ENCODE measurements at places on chromosomes 11 and 22.

DNA sequence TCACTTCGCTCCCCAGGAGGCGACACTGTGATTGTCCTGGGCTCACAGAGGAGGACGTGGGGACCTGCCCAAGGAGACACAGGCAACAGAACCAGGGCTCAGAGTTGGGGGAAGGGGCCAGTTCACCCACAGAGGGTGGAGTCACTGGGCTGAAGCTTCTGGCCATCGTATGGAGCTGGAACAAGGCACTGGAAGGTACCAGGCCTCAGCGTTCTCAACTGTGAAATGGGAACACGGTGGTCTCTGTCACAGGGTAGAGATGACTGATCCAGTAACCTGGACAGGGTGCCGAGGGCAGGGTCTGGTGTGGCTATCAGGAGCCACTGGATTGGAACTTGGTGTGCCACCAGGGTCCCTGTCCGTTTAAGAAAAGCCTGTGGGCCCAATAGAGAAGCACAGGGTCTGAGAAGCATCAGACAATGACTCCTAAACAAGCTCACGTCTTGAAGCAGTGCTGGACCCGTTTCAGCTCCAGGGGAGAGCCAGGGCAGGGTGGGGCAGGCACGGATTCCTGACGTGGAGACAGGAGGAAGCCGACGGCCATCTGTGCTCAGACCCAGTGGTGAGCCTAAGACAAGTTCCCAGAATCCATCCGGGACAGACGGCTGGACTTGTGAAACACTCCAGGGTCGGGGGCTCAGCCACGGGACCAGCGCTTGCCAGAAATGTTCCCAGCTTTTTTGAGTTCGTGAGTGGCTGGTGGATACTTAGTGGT lies 25.0 kb upstream of the KCNQ1OT1 start:
- no peak for DNase-seq

GRCh38 chr11:26268980-26269660 lies 62.8 kb upstream of the ANO3 start:
- DNase-seq = no peak

DNA sequence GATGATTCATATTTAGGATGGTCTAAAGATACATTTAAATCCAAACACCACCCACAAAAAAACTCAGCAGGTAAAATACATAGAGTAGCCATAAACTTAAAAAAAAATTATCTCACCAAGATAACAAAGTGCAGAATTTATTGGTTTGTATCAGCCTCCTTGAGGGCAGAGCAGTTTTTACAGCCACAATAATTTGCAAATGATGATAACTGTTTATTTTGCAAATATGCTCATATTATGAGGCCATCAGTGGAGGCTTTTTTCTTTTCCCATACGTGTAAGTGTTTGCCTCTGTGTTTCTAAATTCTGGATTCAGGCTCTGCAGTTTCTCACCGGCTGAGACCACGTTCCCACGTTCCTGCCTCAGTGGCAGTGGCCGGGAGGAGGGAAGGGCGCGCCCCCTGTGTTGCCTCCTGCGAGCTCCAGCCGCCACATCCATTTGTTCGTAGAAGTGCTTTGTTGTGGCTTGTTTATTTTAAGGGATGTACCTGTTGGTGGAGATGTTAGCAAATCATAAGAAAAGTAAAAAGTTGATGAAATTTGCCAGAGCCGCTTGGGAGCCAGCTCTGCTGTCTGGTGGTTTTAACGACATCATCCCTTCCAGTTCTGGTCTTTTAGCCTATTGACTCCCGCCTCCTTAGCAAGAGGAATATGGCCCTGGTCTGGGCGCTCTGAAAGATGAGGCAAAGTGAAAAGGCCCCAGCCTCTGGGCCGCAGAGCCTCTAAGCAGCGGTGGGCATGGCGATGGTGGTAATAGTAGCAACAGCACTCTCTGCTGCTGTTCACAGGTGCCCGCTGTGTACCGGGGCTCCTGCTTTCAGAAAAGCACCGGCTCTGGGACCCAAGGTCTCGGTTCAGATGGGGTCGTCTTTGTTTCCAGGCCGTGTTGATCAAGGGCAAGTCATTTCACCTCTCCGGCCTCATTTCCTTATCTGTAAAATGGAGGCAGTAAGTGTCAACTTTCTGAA lies 66.7 kb upstream of the PPARA start:
- no peak for DNase-seq

GRCh38 chr11:2989006-2989405 lies 3.1 kb downstream of the NAP1L4 start:
- no peak for DNase-seq

DNA sequence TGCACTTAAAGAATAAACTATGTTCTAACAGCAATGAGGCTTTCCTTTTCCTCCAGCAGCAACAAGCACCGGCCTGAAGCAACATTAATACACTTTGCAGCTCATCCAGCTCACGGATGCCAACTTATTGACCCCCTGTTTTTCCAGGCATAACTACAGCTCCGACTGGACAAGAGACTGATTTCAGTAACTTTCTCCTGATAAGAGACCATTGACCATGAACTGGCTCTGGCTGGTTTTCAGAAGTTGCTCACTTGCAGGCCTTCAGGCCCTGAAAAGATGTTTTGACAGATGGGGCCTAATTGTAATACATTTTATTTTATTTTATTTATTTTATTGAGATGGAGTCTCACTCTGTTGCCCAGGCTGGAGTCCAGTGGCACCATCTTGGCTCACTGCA lies 27.5 kb downstream of the GGT5 start:
- DNase-seq = no peak

GRCh38 chr11:88100151-88100550 lies 75.1 kb downstream of the RAB38 start:
- no peak for DNase-seq

DNA sequence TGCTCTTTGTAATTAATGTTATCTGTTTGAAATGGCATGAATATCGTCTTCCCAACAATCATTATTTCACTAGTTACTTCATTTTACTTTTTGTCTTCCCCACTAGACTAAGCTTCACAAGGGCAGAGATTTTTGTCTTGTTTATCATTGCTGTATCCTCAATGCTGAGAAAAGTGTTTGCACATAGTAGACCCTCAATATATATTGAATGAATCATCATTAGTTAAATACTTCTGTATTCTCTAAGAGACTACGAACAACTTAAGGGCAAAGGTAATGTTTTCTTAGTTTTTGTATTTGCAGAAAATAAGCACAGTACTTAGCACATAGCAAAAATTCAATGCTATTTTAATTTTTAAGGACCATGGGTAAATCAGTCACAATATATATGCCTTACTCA lies 95.9 kb downstream of the CCDC73 start:
- DNase-seq = no peak

DNA sequence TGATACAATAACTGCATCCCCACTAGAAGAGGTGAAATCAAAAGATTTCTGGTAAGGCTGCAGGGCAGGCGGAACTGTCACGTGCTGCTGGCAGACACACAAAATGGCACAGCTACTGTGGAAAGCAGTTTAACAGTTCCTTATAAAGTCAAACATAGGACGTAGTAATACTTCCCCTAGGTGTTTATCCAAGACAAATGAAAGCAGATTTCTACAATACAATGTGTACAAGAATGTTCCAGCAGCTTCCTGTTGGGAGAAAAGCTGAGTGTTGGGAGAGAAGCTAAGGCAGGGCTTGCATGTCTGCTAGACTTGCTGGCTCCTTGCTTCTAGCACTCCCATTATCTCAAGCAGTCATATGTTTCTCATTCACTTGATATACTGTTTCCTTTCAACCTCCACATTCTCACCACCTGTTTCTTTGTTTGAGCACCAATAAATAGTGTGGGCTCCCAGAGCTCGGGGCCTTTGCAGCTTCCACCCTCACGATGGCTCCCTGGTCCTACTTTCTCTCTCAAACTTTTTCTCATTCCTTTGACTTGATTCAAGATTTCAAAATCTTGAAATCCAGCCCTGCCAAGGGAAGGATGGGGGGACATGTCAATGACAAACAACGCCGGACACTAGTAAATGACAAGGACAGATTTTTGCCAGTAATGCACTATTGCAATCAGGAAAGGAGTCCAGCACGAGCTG lies 21.2 kb upstream of the IL17RA start:
- DNase-seq = no peak

- peak; percentile 74 for DNase-seq
Measured at GRCh38 chr11:108912581-108912980, 247.7 kb downstream of the DDX10 start.

- no peak for DNase-seq
Measured at GRCh38 chr22:22165936-22166710, 78.5 kb upstream of the VPREB1 start.

DNA sequence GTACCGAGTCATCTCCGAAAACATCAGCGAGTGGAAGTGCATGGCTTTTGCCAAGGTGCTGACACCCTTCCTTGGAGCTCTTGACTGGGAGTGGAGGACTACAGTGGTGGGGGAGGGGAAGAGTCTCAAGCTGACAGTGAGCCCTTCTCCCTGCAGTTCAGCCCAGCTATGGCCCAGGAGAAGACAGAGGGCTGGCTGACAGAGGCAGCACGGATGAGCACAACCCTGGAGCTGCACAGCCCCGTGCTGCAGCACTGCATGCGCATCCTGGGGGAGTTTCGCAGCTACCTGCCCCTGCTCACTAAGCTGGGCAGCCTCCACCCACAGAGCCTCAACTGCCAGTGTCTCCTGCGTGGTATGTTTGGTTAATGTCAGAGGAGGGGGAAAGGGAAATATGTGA lies 41.4 kb downstream of the DNHD1 start:
- no peak for DNase-seq

- DNase-seq = no peak
Measured at GRCh38 chr11:56140151-56140661, at the start of gene OR8J3. Gene OR8J3, minus strand, starts transcription at chr11:56140201. Its CDS starts 2,483 bp downstream, at chr11:56137718.

- no peak for DNase-seq
Measured at GRCh38 chr11:72754149-72754543, 1.9 kb upstream of the ARAP1 start.

GRCh38 chr22:33271390-33272161 lies 213.4 kb upstream of the SYN3 start:
- DNase-seq = peak; percentile 1

DNA sequence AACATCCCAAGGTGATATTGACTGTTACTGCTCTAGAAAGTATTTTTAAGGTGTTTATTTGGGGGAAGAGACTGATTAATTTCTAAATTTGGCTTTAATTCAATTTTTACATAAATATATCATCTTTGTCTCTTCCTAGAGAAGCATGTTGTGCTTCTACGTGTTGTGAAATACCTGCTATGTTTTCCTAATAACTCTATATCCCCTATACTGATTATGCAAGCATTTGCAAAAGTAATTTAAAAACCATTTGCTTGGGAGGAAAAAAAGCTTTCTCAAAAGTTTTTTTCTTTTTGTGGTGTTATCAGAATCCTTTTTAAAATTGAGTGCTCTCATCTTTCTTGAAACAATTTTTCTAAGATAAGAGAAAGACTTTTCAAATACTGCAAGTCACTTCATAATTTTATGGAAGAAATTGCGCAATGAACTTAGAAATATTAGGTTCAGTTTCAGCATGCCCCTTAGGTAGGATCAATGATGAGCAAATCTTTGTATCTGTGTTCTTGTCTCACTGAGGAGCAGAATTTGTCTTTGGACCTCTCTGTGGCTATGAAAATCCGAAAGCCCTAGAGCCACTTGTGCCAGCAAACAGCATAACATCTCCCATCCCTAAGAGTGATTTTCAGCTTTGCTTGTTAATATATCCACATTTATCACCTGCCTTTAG lies 7.4 kb upstream of the BLID start:
- no peak for DNase-seq

DNA sequence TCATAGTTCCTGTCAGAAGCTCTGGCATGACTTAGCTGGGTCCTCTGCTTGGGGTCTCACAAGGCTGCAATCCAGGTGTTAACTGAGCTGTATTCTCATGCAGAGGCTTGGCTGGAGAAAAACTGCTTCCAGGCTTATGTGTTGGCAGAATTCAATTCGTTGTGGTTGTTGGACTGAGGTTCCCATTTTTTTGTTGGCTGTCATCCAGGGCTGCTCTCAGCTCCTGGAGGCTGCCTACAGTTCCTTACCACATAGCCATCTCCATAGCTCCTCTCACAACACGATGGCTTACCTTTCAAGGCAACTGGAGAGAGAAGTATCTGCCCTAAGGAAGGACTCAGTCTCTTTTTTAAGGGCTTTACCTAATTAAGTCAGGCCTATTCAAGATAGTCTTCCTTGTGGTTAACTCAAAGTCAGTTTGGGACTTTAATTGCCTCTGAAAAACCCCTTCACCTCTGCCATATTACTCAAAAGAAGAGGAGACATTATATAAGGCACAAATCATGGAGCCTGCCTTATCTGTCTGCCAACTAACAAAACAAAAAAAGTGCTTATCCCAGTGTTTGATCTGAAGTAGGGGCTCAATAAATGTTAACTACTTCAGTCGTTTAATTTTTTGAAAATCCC lies 35.2 kb downstream of the OR2AG2 start:
- DNase-seq = no peak

DNA sequence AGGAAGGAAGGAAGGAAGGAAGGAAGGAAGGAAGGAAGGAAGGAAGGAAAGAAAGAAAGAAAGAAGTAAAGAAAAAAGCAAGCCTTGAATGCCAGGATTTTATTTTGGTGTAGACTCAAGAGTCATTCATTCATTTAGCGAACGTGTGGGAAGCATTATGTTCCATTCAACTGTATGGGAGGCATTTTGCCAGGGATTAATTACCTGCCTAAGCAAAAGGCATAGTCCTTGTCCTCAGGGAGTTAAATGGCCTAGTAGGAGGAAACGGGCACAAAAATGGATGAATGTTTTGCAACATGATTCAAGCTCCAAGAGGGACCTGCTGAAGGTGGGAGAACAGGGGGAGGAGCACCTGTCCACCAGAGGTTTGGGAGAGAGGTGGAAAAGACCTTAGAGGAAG lies 16.2 kb upstream of the ZNRF3 start:
- DNase-seq = no peak

DNA sequence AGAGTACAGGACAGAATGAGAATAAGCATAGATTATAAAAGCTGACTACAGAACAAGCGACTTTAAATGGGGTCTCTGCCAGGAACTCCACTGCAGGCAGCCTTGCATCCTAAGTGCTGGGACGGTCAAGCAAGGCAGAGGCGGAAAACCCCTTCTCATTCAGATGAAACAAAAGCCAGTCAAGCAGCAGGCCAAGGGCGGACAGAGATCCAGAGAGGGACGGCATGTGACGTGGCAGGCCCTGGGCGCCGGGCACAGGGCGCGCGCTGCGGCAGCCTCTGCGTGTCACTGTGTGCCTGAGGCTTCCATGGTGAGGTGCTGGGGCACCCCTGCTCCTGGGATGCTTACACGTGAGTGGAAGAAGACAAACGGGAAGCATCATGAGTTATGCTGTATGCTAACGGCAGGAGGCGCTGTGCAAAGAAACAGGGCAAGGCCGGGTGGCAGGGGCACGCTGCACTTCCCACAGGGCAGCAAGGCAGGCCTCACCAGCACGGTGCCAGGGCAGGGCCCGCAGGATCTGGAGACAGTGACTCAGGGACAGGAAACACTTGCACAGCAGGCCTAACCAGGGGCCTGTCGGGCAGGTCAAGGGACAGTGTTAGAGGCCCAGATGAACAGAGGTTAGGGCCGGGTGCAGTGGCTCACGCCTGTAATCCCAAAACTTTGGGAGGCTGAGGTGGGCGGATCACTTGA lies 6.2 kb downstream of the TOLLIP start:
- DNase-seq = no peak

DNA sequence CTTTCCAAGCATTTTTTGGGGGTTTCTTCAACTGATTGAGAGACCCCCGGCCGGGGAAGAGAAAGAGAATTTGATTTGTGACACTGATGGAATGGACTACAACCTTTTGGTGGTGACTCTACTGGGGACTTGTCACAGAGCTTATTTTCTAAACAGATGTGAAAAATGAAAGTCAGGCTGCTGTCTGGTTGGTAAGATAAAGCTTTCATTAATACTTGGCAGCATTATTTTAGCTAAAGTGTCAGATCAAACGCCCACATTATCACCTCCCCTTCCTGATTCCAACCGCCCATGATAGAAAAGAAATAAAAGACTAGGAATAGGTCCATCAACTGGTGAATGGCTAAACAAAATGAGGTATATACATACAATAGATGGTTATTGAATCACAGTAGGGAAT lies 45.6 kb upstream of the EHF start:
- no peak for DNase-seq

Measured in brain microvascular endothelial cell (primary cell).